ENCODE measurements at places on chromosomes 3 and 15. TPM values are rescaled to one million over a fixed set of nuclear protein-coding genes. Genes with fewer than 3 reads are reported as not detected.

RASL12 gene
- polyA plus RNA-seq = 0.57 TPM

SERPINI2 gene
- polyA plus RNA-seq = not detected

TAGLN3 gene
- polyA plus RNA-seq = not detected

VPS18 gene
- polyA plus RNA-seq = 10.8 TPM

AMT gene
- 27.9 TPM for polyA plus RNA-seq

FBLN2 gene
- 4.3 TPM for polyA plus RNA-seq

DLEC1 gene
- 0.43 TPM for polyA plus RNA-seq

ZNF860 gene
- polyA plus RNA-seq = not detected

TRPM1 gene
- polyA plus RNA-seq = not detected

TM2D3 gene
- polyA plus RNA-seq = 43.2 TPM

POLQ gene
- 0.27 TPM for polyA plus RNA-seq

LACTB gene
- 25.3 TPM for polyA plus RNA-seq

PFKFB4 gene
- polyA plus RNA-seq = 0.78 TPM

C3orf52 gene
- not detected for polyA plus RNA-seq

FHIT gene
- polyA plus RNA-seq = 4.3 TPM

TM4SF4 gene
- 201 TPM for polyA plus RNA-seq

SNRPA1 gene
- 31.7 TPM for polyA plus RNA-seq

SAXO2 gene
- 0.28 TPM for polyA plus RNA-seq

SKOR1 gene
- polyA plus RNA-seq = 0.02 TPM

CMSS1 gene
- 9.7 TPM for polyA plus RNA-seq

SLC41A3 gene
- polyA plus RNA-seq = 9.3 TPM

GHSR gene
- not detected for polyA plus RNA-seq

KLHL25 gene
- 3.8 TPM for polyA plus RNA-seq
